ENCODE measurements at places on chromosomes 7 and 10. TPM values are rescaled to one million over a fixed set of nuclear protein-coding genes. Genes with fewer than 3 reads are reported as not detected.
A peak's percentile ranks its signal among the peaks of the same experiment; 100 is the strongest.

DNA sequence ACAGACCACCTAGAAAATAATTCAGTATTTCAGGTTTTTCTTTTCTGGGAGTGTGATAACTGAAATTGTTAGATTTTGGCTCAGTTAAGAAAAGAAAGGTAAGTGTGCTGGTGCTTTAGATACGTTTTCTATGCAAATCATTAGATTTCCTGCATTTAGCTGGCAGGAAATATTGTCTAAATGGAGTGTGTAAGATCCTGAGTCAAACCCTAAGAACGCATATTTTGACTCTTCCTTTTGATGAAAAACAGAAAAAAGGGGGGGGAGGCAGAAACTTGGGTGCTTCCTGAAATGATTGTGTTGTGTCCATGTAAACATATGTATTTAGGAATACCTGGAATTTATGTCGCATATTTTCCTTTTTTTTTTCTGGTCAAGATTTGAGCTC is 1.2 kb downstream of the GRK5 start:
- H3K27ac ChIP-seq = peak overlapping the region; percentile 86
- H3K36me3 ChIP-seq = no peaks in the 10 kb centered on the region
- H3K4me3 ChIP-seq = peak overlapping the region; percentile 98
- peaks cover 59% of the 10 kb centered on the region for H3K4me1 ChIP-seq

DNA sequence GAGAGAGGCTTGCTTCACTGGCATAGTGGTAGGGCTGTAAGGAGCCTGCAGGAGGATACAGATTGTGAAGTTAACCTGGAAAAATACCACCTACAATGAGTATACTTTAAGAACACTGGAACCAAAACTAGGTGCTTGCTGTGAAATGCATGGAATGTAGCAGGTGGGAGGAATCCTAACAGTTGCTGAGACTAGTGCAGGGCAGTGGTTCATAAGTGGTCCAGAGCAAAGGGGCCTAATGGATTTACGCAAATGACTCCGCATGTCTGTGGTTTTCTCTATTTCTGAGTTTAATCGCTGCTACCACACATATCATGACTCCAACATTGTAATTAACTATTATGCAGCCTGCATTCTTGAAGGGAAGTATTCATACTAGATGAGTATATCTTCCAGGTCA is 218.4 kb downstream of the CHRM2 start:
- no peak for DNase-seq
- peaks cover 35% of the 10 kb centered on the region for H3K4me1 ChIP-seq
- no peaks in the 10 kb centered on the region for H3K27me3 ChIP-seq

DNA sequence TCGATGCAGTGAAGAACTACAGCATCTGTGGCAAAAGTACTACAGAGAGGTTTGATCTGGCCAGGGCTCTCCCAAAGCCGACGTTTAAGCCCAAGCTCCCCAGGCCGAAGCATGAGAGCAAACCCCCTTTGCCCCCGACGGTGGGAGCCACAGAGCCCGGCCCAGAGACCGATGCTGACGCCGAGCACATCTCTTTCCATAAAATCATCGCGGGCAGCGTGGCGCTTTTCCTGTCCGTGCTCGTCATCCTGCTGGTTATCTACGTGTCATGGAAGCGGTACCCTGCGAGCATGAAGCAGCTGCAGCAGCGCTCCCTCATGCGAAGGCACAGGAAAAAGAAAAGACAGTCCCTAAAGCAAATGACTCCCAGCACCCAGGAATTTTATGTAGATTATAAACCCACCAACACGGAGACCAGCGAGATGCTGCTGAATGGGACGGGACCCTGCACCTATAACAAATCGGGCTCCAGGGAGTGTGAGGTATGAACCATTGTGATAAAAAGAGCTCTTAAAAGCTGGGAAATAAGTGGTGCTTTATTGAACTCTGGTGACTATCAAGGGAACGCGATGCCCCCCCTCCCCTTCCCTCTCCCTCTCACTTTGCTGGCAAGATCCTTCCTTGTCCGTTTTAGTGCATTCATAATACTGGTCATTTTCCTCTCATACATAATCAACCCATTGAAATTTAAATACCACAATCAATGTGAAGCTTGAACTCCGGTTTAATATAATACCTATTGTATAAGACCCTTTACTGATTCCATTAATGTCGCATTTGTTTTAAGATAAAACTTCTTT is 2.3 kb downstream of the LRRTM3 start:
- no peak overlapping the region for H3K27ac ChIP-seq
- H3K27me3 ChIP-seq = peaks cover 12% of the 10 kb centered on the region
- H3K36me3 ChIP-seq = no peaks in the 10 kb centered on the region
- H3K4me3 ChIP-seq = peak overlapping the region; percentile 57
- DNase-seq = no peak
- peaks cover 7% of the 10 kb centered on the region for H3K4me1 ChIP-seq

DNA sequence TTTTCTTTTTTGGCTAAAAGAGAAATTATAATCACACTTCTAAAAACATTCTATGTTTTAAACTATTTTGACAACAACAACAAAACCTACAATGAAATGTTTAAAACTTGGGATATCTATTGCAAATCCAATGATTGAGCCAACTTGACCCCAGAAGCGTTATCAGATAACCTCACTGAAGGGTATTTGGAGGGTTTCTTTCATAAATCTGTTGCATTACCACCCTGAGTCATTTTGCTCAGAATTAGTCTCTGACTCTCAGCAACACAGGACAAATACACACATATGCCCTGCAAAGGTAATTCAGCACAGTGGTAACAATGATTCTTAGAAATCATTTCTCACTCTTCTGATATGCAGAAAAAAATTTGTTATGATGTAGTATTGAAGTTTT is 2.3 kb upstream of the COL1A2 start:
- H3K36me3 ChIP-seq = peaks cover 36% of the 10 kb centered on the region
- H3K27me3 ChIP-seq = peaks cover 24% of the 10 kb centered on the region
- peaks cover 55% of the 10 kb centered on the region for H3K4me1 ChIP-seq
- H3K27ac ChIP-seq = peak overlapping the region; percentile 99
- H3K4me3 ChIP-seq = peak overlapping the region; percentile 100

GRCh38 chr7:77351539-77352004 is 64.6 kb downstream of the GSAP start:
- no peak overlapping the region for H3K4me3 ChIP-seq
- H3K27ac ChIP-seq = no peak overlapping the region
- H3K4me1 ChIP-seq = peaks cover 23% of the 10 kb centered on the region

- H3K4me3 ChIP-seq = no peak overlapping the region
- DNase-seq = no peak
- no peaks in the 10 kb centered on the region for H3K4me1 ChIP-seq
- no peaks in the 10 kb centered on the region for H3K36me3 ChIP-seq
These were observed 370.8 kb downstream of the GRID1 start for GRCh38 chr10:85995791-85996190.

DNA sequence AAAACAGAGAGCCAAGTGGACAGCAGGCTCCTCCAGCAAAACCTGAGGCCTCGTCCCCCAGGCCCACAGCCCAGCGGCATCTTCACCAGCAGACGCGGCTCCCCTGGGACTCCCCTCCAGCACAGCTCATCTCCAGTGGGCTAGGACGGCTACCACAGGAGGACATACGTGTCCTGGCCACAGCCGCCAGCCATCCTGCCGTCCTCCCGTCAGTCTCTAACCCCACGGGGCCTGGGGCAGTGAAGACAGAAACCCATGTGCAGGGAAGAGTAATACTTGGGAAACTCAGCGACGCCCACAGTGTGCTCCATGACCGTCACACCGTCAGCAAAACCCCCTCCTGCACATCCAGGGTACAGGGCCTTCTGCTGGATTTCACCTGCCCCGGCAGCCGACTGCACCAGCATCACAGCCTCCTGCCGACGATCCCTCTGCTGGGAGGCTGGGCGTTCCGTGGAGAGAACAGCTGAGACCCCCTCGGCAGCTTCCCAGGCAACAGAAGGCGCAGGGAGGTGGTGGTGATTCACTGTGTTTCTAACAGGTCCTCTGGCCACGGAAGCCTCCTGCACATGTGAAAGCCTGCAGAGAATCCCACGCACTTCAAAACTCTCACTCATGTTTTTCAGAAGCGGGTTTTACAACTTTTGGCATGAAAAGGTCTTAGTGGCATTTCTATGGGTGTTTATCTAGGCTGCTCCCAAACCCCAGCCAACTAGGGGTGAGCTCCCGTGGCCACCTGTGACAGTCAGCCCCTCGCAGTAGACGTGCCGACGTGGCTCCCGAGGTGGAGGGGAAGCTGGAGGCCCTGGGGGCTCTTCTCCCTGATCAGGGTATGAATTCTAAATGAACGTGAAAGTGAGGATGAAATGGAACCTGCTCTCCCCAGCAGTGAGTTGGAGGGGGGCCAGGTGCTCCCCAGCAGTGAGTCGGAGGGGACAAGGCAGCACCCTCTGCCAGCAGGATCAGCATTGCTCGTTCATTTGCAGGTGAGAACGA is 513.5 kb downstream of the PTPRN2 start:
- H3K36me3 ChIP-seq = peaks cover 5% of the 10 kb centered on the region
- no peaks in the 10 kb centered on the region for H3K4me1 ChIP-seq
- DNase-seq = no peak
- H3K27me3 ChIP-seq = no peaks in the 10 kb centered on the region
- H3K4me3 ChIP-seq = no peak overlapping the region

- no peak overlapping the region for H3K4me3 ChIP-seq
- no peaks in the 10 kb centered on the region for H3K27me3 ChIP-seq
- no peaks in the 10 kb centered on the region for H3K4me1 ChIP-seq
- peaks cover 4% of the 10 kb centered on the region for H3K36me3 ChIP-seq
- DNase-seq = no peak
- no peak overlapping the region for H3K27ac ChIP-seq
These were observed 221.4 kb downstream of the GATA3 start for GRCh38 chr10:8275911-8276310.

DNA sequence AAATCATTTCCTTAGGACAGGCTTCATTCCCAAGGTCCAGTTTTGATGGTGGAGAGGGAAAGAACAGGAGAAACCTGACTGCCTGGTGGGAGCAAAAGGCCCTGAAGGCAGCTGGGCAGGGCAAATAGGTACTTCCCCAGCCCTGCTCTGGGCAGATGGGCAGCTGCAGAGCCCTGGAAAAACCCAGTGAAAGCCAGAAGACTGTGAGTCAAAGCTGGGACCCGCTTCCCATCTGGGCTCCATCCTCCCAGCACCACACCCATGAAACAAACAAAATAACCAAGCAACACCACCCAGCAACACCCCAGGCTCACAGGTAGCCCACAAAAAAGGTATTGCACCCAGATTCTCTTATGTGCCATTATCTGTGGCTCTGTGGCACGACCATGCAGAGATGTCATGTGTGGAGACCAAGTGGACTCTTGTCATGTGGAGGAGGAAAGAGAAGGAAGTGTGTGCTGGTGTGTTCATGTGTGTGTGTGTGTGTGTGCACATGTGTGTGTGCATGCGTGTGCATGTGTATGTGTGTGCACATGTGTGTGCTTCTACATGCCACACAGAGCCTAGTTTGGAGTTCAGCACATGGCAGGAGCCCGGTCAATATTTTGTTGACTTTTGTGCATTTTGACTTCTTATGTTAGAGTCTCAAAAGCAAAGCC is 9.8 kb downstream of the CLRN3 start:
- no peaks in the 10 kb centered on the region for H3K36me3 ChIP-seq
- H3K4me1 ChIP-seq = no peaks in the 10 kb centered on the region
- no peak overlapping the region for H3K4me3 ChIP-seq
- no peaks in the 10 kb centered on the region for H3K27me3 ChIP-seq
- H3K27ac ChIP-seq = no peak overlapping the region

- no peak overlapping the region for H3K27ac ChIP-seq
- no peaks in the 10 kb centered on the region for H3K4me1 ChIP-seq
- H3K36me3 ChIP-seq = no peaks in the 10 kb centered on the region
- peaks cover 19% of the 10 kb centered on the region for H3K27me3 ChIP-seq
- DNase-seq = no peak
These were observed 7.5 kb upstream of the CNPY1 start for GRCh38 chr7:155553871-155554270.

GRCh38 chr7:44639671-44640321 is 33.4 kb downstream of the OGDH start:
- peak; percentile 78 for DNase-seq
- peak overlapping the region; percentile 96 for H3K27ac ChIP-seq
- H3K36me3 ChIP-seq = peaks cover 6% of the 10 kb centered on the region

- no peak overlapping the region for H3K27ac ChIP-seq
- no peaks in the 10 kb centered on the region for H3K36me3 ChIP-seq
- no peaks in the 10 kb centered on the region for H3K4me1 ChIP-seq
- H3K27me3 ChIP-seq = peaks cover 37% of the 10 kb centered on the region
These were observed 89.3 kb upstream of the PCBD1 start for GRCh38 chr10:70977625-70978024.

- no peaks in the 10 kb centered on the region for H3K36me3 ChIP-seq
- H3K4me3 ChIP-seq = no peak overlapping the region
- DNase-seq = peak; percentile 21
- H3K27me3 ChIP-seq = peaks cover 7% of the 10 kb centered on the region
- H3K4me1 ChIP-seq = no peaks in the 10 kb centered on the region
These were observed 116.0 kb downstream of the BUB3 start for GRCh38 chr10:123270221-123270620.

DNA sequence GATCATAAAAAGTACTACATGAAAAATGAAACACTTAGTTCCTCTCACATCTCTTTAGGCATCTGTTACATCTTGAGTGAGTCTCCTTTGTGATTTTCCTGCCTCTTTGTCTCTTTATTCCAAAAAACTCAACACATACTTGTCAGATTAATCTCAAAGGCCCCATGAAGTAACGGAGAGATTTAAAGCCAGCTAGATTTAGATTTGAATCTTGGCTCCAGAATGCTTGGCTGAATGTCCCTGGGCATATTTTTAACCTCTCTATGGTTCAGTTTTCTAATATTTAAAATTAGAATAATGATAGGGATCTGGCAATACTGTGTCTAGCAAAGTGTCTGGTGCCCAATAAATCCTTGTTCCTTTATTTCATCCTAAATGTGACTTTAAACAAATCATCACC is 140.0 kb downstream of the DGKB start:
- peaks cover 61% of the 10 kb centered on the region for H3K4me1 ChIP-seq
- no peaks in the 10 kb centered on the region for H3K27me3 ChIP-seq
- H3K4me3 ChIP-seq = 0 out of 2 replicates have a peak overlapping the region, but pooled peaks have one; percentile 31
- peak; percentile 9 for DNase-seq
- H3K27ac ChIP-seq = peak overlapping the region; percentile 84
- peaks cover 4% of the 10 kb centered on the region for H3K36me3 ChIP-seq

GRCh38 chr10:128519581-128519980 is 393.4 kb upstream of the MKI67 start:
- no peak overlapping the region for H3K4me3 ChIP-seq
- no peak overlapping the region for H3K27ac ChIP-seq
- H3K27me3 ChIP-seq = no peaks in the 10 kb centered on the region
- H3K4me1 ChIP-seq = no peaks in the 10 kb centered on the region
- DNase-seq = no peak
- no peaks in the 10 kb centered on the region for H3K36me3 ChIP-seq

GRCh38 chr7:144575456-144575855 is 172.0 kb upstream of the NOBOX start:
- no peaks in the 10 kb centered on the region for H3K36me3 ChIP-seq
- H3K4me1 ChIP-seq = no peaks in the 10 kb centered on the region
- H3K4me3 ChIP-seq = no peak overlapping the region
- H3K27me3 ChIP-seq = no peaks in the 10 kb centered on the region

GRCh38 chr7:116210345-116211005 is at the start of gene TES:
Gene TES (plus strand): TSS chr7:116210539. CDS start chr7:116210708, 169 bp downstream.
- no peak for DNase-seq
- H3K27ac ChIP-seq = peak within 1 kb of the TSS; percentile 93
- peak within 1 kb of the TSS; percentile 91 for H3K4me3 ChIP-seq
- no peaks in the 10 kb centered on the region for H3K27me3 ChIP-seq
- H3K36me3 ChIP-seq = no peaks in the 10 kb centered on the region

Gene BICC1
- total RNA-seq = 67.3 TPM

Gene LIPF
- total RNA-seq = not detected

Gene SLC26A5
- not detected for total RNA-seq

Gene FGL2
- not detected for total RNA-seq

Gene LSM8
- total RNA-seq = 11.0 TPM

Gene TMEM176A
- total RNA-seq = not detected

Gene SLC13A1
- not detected for total RNA-seq

Gene DMBT1
- total RNA-seq = 0.05 TPM

Gene OR2A2
- total RNA-seq = not detected

Gene PNLIPRP3
- total RNA-seq = not detected

Gene C7orf57
- not detected for total RNA-seq

Measured in HFFc6 (cell line).